Putamen (tissue), 1 donor: ENCODE measurements at places on chromosomes 11 and 22.

DNA sequence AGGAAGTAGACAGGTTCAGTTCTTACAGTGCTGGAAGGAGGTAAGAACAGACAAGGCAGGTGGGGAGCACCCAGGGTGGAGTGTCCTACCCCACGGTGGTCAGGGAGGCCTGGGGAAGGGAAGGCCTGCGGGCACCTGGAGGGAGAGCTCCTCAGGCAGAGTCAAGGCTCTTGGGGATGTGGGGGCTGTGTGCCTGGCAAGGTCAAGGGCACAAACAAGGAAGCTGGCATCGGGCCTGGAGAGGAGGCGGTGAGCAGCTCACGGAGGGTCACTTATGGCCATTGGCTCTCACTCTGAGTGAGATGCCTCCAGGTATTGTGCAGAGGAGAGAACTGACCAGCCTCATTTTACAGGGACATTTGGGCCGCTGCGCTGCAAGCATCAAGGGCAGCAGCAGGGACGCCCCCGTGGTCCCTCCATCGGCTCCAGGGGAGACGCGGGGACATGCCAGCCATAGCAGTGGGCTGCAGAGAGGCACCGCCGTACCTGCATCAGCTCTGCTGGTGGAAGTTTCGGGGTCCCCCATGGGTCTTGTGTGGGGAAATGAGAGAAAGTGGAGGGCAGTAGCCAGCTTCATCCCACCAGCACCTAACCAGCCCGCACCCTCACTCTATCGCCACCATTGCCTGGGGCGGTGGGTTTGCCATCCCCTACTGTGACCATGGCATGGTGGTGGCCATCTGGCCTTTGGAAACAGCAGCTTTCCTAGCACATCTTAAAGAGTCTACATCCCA, 37.5 kb upstream of the RTL6 start:
- DNase-seq: no peak

- DNase-seq: no peak
Measured at GRCh38 chr11:66541892-66542291, 4.0 kb downstream of the ZDHHC24 start.

DNA sequence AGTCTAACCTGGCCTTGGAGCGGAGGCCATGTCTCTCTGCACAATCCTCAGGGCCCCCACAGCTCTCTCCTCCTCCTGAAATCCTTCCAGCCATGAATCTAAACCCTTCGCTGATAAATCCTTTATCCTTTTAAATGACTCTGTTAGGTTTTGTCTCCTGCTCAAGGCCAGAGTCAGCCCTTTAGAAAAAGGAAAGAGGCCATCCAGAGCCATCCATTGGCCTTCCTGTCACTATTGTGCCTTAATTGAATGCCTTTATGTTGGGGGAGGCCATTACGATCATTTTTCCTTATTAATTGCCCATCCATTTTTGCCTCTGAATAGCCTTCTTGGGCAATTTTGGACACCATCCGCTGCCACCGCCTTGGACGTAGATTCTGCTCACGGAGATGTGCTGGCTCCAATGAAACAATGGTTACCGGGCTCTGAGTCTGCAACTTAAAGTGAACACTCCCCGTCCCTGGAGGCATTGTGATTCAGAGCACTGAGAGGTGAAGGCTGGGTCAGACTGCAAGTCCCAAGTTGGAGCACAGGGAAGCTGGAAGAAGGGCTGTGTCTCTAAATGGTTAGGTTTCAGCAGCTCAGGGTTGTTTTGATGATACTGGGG, 213.0 kb upstream of the E2F8 start:
- DNase-seq: no peak

GRCh38 chr11:69662806-69663205, 12.3 kb downstream of the LTO1 start:
- DNase-seq: no peak

- DNase-seq: no peak
Measured at GRCh38 chr11:73223998-73224730, 6.1 kb downstream of the P2RY2 start.

GRCh38 chr11:120182790-120183491, 27.9 kb upstream of the OAF start:
- DNase-seq: no peak

DNA sequence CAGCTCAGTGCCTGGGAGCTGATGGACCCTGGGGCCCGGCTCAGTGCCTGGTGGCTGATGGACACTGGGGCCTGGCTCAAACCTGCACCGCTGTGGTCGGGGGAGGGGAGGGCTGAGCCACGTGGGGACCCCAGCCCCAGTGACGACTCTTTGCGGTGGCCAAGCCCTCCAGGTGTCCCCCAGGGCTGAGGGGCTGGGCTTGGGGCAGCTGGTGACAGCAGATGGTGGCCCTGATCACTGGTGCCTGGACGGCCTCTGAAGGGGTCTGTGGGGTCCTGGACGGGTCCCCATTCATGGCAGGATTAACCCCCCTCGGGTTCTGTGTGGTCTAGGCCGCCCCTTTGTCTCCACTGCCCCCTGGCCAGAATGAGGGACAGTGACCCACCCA, 3.4 kb upstream of the MUC5B start:
- no peak for DNase-seq

DNA sequence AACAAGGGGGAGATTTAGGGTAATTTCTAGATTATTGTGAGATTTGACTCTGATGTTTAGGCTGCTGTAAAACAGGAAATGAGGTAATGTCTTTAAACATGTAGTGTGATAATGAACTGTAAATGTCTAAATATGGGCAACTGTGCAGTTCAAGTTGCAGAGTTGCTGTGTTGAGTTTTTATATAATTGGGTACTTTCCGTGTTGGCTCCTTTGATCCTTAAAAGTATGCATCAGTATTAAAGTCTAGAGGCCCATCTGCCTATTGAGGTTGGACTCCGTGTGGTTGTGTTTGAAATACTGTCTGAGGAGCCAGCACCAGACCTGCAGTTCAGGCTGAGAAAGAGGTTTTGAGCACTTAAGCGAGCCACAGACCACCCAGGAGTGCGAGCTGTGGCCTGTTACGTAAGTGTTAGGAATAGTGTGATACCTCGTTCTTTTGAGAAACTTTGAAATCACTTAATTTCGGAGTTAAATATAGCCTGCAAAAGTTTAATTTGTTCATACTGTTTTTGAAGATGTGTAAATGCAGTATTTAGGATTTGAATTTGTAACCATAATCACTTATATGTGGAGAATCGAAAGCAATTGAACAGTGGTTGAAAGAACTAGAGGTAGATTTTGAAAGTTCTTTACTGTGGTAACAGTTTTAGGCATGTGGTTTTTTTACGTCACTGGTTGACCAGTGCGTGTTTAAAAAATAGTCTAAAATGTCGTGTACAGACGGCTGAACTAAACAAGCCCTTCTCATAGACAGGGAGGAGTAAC, 9.0 kb downstream of the FAM118A start:
- DNase-seq: no peak
